ENCODE measurements at places on chromosomes 12 and 14.

DNA sequence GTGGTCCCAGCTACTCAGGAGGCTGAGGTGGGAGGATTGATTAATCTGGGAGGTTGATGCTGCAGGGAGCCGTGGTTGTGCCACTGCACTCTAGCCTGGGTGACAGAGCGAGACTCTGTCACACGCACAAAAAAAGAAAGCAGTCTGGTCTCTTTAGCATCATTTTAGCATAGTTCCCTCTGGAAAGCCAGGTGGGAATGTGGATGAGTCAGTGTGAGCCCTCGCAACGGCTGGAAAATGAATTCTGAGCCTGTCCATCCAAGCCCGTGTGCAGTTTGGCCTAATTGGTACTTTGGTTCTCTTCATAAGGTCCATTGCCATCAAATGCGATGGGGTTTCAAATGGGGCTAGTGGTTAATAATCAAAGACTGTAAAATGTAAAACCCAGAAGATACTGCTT, 2.4 kb downstream of the MYL2 start:
- DNase-seq = no peak

GRCh38 chr12:100612606-100613005, 39.1 kb downstream of the GAS2L3 start:
- DNase-seq = peak; percentile 96

- DNase-seq = no peak
These were observed 10.6 kb downstream of the CHST11 start for GRCh38 chr12:104467346-104467837.

DNA sequence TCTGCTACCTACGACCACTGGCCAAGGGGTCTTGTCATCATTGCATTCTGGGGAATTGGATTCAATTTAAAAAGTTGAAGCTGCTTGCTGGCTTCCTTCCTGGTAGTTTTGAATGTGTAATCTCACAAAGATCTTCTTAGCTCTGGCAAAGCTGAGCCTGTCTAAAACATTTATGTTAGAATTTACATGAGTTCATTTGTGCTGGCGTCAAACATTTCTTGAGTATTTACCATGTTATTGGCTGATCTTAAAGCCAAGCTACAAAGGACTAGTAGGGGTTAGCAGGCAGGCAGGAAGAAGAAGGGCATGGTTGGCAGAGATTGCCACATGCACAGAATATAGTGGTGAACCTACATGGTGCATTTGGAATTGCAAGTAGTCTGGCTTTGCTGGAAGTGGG, 444.8 kb downstream of the DIO2 start:
- no peak for DNase-seq

GRCh38 chr14:69355607-69356281, 42.4 kb downstream of the ERH start:
- no peak for DNase-seq

GRCh38 chr12:103875666-103876065, 34.6 kb upstream of the NT5DC3 start:
- no peak for DNase-seq

DNA sequence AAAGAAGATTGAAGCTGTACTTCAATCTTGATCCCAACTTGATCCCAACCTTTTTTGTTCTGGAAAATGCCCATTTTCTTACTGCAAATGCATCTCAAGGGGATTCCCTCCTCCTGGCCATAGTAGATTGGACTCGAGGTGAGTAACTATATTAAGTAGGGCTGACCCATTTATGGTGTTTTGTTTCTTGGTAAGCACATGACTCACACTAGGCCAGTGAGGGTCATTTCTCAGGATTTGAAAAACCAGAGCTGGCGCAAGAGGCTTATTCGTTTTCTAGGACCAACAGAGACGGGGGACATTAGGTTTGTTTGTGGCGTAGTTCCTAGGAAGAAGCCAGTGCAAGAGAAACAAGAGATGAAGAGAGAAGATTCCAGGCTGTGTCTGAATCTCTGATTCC, 51.4 kb downstream of the MRPL42 start:
- DNase-seq = no peak

- no peak for DNase-seq
These were observed 378.9 kb downstream of the FUT8 start for GRCh38 chr14:65791191-65791981.

- peak; percentile 29 for DNase-seq
These were observed 4.2 kb upstream of the TNS2 start for GRCh38 chr12:53045696-53046045.

DNA sequence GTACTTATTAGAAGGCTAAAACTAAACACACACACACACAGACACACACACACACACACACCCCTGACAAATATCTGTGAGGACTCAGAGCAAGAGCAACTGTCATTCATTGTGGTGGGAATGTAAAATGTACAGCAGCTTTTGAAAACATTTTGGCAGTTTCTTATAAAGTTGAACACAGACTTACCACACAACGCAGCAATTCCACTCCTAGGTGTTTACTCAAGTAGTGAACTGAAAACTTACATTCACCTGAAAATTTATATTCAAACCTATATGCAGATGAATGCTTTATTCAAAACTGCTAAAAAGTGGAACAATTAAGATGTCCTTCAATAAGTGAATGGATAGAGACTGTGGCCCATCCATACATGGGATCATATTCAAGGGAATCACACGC, 18.6 kb downstream of the ZNF605 start:
- no peak for DNase-seq

- DNase-seq = no peak
These were observed 268.6 kb downstream of the CCDC59 start for GRCh38 chr12:82089369-82090121.

GRCh38 chr12:42485823-42486222, 103.7 kb downstream of the PRICKLE1 start:
- no peak for DNase-seq

DNA sequence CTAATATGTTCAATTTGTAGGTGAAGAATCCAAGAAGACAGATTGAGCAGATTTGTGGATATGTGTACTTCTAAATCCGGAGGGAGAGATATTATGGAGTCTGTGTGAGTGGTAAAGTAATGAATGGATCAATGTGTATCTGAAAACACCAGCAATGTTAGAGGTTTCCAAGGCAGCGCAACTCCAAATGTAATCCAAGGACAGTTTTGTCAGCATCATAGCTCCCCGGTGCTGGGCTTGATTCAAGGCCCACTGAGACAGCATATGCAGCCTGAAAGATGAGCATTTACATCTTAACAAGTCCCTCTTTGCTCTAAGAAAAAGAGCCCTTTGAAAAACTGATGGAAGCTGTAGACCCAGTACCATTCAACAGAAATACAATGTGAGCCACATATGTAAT, 38.3 kb upstream of the FRMD6 start:
- DNase-seq = no peak

- DNase-seq = no peak
These were observed 3.8 kb downstream of the PDE6H start for GRCh38 chr12:14976658-14977057.

DNA sequence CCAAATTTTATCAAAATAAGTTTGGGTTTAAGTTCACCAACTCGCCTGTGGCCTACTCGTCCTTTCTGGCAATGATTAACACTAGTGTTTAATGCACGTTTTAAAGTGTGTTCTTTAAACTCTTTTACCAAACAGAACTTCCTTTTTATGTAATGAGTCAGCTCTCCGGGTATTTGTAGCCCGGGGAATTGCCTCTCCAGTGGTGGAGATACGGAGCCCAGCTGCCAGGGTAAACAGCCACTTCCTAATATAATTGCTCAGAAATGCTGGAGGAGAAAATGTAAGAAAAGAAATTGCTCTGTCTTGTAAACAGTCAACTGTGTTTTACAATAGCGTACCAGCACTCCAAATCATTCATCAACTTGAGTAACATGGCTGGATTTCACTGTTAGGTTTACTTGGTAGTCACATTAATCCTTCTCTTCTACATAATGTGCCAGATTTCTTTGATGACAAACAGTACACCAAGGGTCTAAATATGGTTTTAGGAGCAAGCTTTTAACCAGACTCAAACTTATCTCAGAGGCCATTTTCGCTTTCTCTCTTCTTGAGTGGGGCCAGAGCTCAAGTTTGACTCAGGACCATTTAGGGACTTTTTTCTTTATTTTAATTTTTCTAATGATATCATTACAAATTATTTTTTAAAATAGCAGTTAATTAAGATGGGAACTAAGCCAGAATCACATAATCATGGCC, 101.2 kb upstream of the SLC38A2 start:
- peak; percentile 74 for DNase-seq

GRCh38 chr14:104937694-104938365, 13.2 kb downstream of the PLD4 start:
- DNase-seq = no peak

DNA sequence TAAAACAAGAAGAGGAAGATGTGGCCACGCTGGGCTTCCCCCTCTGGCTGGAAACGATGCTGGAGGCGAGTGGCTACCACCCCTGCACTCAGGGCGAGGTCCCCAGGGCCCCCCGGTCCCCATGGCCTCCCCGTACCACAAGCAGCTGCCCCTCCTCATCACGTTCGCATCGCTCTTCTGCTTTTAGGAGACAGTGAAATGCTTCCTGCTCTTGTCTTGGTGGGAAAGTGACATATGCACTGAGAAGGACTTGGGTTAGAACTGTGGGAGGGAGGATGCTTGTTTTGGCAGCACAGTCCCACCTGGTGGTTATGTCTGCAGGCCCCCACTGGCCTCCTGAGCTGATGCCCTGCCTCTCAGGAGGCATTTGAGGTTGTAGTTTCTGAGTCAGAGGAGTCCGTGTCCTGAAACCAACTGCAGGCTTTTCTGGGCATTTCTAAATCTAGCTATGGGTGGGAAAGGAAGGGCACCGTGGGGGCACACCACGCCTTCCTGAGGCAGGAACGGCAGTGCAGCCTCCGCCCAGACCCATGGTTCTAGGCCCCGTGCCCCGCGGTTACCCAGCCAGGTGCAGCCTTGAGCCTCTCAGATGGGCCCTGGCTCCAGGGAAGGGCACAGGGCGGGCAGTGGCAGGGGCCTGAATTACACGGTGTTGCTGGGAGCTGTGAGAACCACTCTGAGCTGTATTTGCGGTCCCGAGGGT, 139.3 kb downstream of the ADGRD1 start:
- peak; percentile 32 for DNase-seq

GRCh38 chr12:31664038-31664437, 4.5 kb downstream of the ETFBKMT start:
- no peak for DNase-seq

DNA sequence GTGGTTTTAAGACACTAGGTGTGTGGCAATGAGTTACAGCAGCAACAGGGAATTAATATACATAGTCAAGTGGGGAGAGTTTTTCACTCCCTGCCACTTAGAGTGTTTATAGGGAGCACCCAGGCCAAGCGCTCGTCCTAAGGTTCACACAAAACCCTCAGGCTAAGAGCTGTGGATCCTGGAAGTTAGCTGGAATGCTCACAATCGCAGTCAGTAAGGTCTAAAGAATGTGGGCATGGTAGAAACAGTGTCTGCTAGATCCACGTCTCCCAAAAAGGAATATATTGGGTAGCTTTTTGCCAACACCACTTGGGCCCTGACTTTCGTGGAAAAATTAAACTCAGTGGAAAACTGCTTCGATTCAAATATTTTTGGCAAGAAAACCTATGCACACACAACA, 36.6 kb downstream of the STAB2 start:
- DNase-seq = no peak

DNA sequence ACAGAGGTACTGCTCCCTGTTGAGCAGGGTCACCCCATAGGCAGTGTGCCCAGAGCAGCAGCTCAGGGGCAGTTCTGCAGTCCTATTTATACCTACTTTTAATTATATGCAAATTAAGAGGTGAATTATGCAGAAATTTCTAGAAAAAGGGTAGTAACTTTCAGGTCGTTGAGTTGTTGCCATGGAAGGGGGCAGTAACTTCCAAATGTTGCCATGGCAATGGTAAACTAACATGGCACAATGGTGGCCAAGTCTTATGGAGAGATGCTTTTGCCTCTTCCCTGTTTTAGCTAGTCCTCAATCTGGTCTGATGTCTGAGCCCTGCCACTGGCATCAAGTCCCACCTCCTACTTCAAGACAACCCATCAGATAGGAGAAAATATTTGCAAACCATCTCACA, 30.4 kb upstream of the P2RX7 start:
- DNase-seq = no peak

- no peak for DNase-seq
These were observed 69.3 kb upstream of the USP15 start for GRCh38 chr12:62190689-62191490.

GRCh38 chr12:11677752-11678151, 28.3 kb downstream of the ETV6 start:
- no peak for DNase-seq

GRCh38 chr12:57044468-57044867, 5.5 kb downstream of the MYO1A start:
- no peak for DNase-seq

DNA sequence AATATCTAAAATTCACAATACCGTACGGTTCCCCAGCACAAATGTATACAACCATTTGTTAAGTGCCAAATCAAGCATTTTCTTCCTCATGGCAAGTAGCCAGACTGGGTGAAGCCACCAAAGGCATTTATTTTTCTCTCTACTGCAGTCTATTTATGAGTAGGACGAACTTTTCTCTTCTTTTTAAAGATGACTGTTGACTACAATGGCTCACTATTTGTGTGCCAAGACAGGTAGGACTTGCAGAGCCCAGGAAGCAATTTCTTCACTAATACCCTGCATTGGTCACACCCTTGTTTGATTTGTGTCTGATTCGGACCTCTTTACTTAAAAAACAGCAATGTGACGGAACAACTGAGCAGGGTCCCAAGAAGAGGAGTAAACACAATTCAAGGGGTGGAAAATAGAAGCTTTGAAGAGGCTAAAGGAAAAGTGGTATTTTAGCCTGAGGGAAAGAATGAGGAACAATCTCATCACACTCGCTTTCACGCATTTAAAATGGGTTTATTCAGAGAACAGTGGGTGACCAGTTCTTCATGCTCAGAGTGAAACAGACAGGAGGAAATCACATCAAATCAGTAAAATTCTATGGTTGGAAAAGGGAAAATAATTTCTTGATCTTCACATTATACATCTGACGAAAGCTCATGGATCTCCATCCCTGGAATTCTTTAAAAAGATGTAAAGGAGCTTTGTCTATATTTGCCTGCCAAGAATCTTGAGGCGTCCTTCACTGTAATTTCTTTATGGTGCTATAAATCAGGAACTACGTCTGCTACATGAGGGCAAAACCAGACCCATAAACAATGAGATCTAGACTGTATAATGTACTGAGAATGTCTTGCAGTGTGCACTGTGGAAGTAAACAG, 183.8 kb downstream of the PPM1H start:
- no peak for DNase-seq

GRCh38 chr14:65357689-65358088, 54.8 kb upstream of the FUT8 start:
- no peak for DNase-seq

GRCh38 chr12:15677726-15678201, 111.4 kb downstream of the EPS8 start:
- no peak for DNase-seq

Data from mucosa of descending colon (tissue), 3 donors.